Central memory CD4-positive, alpha-beta T cell (primary cell): ENCODE measurements at places on chromosomes 6 and 20.

GRCh38 chr6:2714111-2714895 is 36.4 kb downstream of the MYLK4 start:
- DNase-seq: no peak

DNA sequence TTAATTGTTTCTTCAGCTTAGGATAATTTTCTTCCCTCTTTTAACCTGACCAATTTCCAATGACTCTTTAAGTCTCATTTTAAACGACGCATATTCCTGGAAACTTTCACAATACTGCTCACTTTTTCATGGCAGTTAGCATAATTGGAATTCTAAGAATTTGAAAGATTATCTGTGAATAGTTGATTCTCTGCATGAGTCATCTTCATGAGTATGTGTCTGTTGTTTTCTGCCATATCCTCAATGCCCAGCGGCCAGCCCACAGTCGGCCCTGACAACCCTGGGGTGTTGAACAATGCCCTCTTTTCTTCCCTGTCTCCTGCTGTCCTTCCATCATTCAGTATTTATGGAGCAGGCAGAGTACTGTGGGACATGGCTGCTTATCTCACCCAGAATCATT is 554.2 kb downstream of the CDH26 start:
- no peak for DNase-seq

- DNase-seq: no peak
Measured at GRCh38 chr6:115540077-115540869, 520.4 kb downstream of the FRK start.

GRCh38 chr6:18034798-18035202 is 47.4 kb upstream of the KIF13A start:
- no peak for DNase-seq

DNA sequence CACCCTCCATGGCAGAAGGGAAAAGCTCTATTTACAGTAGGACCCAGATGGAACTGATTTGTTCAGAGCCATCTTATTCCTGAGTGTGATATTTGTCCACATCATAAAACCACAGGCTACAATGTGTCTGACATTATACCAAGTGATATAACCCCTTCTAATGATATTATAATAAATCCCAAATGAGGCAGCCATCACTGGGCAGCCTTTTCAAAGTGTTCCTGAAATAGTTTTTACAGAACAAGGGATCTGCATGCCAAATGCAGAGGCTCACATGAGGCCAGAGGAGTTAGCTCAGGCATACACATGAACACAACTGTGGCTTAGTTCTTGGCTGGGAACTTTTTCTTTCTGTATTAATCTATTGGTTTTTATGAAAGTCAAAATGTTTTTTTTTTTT is 207.7 kb downstream of the MAFB start:
- no peak for DNase-seq

DNA sequence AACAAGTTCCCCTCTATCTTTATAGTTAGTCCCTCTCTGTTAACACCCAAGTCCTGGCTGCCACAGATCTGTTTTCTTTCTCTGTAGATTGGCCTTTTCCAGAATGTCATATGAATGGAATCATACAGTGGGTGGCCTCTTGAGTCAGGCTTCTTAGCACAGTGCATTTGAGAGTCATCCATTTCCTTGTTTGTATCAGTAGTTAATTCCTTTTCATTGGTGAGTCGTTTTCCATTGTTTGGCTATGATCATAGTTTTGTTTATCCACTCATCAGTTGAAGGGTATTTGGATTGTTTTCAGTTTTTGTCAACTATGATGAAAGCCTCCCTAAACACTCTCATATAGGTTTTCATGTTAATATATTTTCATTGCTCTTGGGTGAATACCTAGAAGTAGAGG is 248.3 kb downstream of the ARID1B start:
- DNase-seq: no peak

DNA sequence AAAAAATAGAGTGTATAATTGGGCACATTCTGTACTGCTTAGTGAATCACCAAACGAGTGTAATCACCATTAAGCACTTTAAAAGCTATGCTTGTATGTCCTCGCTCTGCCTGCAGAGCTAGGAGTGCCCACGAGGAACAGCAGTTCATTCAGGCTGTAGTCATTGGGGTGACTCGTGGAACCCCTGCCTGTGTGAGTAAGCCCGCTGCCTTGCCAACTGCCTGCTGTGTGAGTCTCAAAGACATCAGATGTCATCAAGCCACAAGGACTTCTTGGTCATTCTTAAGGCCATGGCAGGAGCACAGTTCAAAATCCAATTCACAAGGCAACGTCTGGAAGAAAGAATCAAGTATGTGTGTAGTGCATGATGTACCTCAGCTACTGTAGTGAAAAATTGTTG is 60.4 kb downstream of the FOXO3 start:
- no peak for DNase-seq

GRCh38 chr6:148793721-148794120 is 46.9 kb downstream of the UST start:
- no peak for DNase-seq

GRCh38 chr20:5844063-5844681 is 94.0 kb downstream of the SHLD1 start:
- peak; percentile 40 for DNase-seq

GRCh38 chr6:42779521-42779920 is 2.3 kb upstream of the BICRAL start:
- no peak for DNase-seq
